Bone marrow (tissue), 2 donors: ENCODE measurements at places on chromosomes 4 and X.

DNA sequence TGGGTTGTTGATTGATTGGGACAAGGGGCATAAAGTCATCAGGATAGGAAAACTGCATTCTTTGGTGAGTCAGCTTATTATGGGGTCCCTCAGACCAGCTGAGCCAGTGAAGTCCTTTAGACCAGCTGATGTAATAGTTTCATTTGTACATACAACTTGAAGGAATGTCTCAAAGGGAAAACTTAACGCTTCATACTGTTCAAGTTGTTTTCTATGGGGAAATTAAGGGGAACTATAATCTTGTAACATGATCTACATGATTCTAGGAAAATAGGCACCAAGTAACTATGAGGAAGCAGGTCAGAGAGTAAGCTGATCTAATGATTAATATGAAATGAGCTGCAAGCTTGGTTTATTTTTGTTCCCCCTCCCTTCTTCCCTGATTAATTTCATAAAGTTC, 175.1 kb upstream of the GRID2 start:
- no peak for DNase-seq

DNA sequence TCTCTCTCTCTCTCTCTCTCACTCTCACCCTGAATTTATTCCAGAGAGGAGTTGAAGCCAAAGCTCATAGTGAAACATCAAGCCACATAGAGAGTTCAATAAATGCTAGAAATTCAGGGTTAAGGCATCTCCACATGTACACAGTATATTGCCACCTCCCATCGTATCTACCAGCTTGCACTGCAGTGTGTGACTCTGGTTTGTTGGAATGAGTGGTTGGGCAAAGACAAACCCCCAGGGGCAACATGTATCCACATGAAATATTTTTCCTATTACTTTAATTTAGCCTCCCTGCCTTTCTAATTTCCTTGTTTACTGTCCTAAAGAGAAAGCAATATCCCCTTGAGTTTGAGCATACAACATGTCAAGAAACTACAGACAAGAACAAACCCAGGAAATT, 247.3 kb downstream of the SPATA18 start:
- DNase-seq, result no peak

- no peak for DNase-seq
These were observed 9.0 kb upstream of the IGFBP7 start for GRCh38 chr4:57119054-57119651.

DNA sequence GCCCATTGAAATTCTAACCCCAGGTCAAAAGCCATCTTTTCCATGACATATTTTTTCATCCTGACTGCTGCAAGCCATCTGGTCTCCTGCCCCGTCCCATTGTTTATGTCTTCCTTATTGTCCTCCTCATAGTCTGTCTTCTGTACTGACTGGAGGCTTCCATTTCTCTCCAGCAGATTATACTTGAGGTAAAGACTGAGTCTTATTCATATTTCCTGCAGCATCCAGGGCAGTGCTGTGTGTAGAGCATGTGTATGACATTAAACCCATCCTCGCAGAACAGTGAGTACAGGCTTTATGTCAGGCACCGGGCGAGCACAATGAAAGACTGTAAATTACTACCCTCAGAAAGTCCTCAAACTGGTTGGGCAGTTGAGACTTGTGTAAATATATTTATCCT, 275.1 kb downstream of the C4orf33 start:
- no peak for DNase-seq

- DNase-seq, result no peak
These were observed 98.1 kb downstream of the CNOT6L start for GRCh38 chr4:77721073-77721472.

DNA sequence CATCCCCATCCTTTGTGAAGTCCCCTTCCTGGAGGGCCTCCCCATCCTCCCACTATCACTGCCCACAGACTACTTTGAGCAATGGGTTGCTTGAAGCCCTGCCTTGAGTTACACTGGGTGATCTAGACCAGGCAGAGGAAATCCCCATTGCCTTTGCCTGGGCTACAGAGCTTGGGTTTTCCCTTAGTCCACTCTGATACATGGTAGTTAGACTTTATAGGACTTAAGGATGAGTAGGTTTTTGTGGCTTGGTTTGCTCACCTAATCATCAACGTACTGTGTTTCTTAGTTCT, 56.6 kb downstream of the TMEM131L start:
- DNase-seq, result no peak

- DNase-seq, result no peak
These were observed 6.7 kb upstream of the PRICKLE3 start for GRCh38 chrX:49192722-49193328.

GRCh38 chr4:3267576-3268394, 18.8 kb downstream of the MSANTD1 start:
- no peak for DNase-seq

GRCh38 chr4:146143888-146144287, 31.6 kb upstream of the LSM6 start:
- DNase-seq, result no peak

GRCh38 chrX:38514016-38514854, 47.1 kb upstream of the TSPAN7 start:
- DNase-seq, result no peak

GRCh38 chrX:110703641-110704040, 92.0 kb downstream of the CHRDL1 start:
- DNase-seq, result no peak

DNA sequence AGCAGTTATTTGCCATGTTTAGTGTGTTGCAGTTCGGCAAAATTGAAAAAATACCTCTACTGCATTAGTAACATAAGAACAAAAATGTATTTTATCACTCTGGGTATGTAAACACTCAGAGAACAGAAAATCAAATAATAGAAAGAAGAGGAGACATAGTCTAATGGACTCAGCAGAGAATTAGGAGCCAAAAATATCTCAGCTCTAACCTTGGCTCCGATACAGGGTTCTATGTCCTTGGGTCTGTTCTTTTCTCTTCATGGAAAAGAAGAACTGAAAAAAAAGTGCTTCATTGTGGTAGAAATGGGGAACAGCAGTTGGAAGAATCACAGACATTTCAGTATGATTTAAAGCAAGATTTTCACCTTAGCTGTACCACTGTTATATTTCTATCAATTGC, 240.5 kb upstream of the CXXC4 start:
- DNase-seq, result no peak

- no peak for DNase-seq
These were observed 111.6 kb downstream of the APOOL start for GRCh38 chrX:85115252-85115651.
